ENCODE measurements at places on chromosomes 6 and 20. TPM values are rescaled to one million over a fixed set of nuclear protein-coding genes. Genes with fewer than 3 reads are reported as not detected.

DNA sequence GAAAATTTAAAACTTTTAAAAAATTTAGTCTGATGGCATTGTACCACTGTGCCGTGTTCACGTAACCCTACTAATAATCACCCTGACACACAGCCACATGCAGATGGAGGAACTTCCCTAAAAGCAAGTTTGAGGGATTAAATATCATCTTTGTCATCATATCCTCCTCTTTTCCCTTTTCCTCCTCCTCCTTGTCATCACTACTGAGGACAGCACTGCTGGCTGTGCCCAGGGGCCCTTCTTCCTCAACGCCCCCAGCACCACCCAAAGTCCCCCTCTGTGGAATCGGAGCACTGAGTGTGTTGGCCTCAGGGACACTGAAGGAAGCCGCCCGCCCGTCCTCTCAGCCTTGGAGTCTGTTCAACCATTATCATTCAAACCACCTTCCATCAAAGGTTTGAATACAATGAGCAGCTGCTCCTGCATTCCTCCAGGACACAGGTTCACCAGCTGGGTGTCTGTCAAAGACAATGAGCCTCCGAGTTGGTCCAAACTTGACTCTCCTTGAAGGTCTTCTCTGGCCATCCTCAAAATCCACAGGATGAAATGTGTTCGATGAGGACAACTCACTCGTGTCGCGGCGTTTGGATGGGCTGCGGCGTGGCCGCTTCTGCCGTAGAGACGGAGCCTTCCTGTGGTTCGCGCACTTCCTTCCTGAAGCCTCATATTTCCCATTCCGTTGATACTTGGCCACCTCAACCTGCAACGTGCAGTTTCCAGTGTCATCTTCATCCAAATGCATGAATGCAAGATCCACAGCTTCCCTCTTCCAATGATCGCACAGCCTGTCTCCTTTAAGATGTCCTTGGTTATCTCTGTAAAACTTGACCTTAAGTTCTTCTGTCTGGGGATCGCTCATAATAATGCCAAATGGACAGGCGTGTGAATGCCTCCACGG lies 23.3 kb downstream of the NQO2 start:
- no peak for DNase-seq

- DNase-seq, result no peak
Measured at GRCh38 chr6:6366803-6367202, 46.3 kb upstream of the F13A1 start.

DNA sequence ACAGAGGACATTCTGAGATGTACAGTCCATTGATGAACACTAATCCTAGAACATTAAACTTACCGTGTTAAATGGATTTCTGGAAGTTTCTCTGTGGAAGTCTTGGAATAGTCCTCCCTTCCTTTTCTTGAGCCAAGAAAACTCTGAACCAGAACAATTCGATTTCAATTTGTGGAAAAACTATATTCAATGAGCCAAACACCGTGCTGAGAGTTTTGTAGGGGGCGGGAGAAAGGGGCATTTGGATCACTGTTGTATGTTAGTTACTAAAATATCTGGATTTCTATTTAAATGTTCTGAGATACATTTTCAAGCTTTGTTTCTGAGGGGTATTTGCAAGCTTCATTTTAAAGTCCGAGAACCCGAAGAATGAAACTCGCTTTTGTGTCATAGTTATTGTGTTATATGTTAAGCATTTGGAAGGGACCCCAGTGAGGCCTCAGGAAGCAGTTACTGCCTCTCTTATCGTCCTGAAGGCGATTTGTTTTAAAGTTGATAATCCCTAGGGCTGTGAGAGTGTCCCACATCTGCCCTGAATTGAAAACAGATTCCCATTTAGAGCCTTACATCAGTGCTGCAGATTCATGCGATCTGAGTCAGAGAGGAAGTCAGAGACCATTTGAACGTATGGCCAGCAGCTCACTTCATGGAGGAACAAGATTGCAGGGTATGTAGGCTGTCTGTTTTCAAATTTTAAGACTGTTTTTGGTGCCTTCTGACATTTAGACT lies 70.8 kb upstream of the SASH1 start:
- DNase-seq, result peak; percentile 56

The SLC24A3 gene
- total RNA-seq, result not detected

All from pulmonary artery endothelial cell (primary cell).